ENCODE measurements at places on chromosomes 5 and 9.

DNA sequence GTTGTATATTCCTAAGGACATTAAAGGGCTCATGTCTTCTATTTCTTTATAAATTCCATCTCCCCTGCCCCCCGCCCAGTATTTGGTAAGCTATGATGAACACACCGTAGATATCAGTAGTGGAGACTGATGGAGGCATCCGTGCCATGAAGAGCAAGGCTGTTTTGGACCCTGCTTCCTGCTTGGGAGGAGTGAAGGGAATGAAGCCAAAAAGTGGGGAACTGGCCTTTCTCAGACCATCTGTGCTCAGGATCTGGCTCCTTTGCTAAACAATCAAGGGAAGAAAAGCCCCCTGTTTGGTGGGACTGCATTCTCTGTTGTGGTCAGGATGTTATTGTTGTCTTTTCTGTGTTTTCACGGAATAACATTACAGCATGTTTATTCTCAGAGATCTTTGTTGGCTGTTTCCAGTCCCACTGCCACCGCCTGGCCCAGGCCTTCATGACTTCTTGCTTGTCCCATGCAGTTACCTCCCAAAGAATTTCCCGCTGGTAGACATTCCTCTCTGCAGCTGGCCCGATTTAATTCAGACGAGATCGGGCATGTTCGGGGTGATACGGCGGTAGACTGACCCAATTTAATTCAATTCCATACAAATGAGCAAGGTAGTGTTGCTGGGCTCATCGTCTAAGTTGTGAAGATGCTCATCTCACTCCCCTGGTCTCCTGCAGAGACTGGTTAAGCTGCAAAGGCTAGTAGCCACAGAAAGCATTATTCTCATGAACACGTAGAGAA lies 31.4 kb upstream of the ANKH start:
- no peak for DNase-seq

DNA sequence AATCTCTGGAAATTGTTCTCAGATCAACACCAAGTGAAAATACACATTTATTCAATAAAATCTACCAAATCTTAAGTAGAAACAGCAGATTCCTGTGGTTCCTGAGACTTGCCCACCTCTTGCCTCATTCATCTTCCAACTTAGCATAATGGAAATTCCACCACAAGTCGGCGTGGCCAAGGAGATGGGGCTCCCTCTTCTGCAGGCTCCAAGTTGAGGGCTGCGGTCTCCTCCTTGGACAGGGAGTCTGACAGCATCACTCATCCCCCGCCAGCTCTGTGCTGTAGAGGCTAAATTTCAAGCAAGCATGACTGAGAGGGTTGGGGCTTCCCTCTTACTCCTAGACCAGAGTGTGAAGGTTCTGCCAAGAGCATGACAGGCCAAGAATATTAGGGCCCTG lies 273.7 kb downstream of the DIRAS2 start:
- DNase-seq = no peak

DNA sequence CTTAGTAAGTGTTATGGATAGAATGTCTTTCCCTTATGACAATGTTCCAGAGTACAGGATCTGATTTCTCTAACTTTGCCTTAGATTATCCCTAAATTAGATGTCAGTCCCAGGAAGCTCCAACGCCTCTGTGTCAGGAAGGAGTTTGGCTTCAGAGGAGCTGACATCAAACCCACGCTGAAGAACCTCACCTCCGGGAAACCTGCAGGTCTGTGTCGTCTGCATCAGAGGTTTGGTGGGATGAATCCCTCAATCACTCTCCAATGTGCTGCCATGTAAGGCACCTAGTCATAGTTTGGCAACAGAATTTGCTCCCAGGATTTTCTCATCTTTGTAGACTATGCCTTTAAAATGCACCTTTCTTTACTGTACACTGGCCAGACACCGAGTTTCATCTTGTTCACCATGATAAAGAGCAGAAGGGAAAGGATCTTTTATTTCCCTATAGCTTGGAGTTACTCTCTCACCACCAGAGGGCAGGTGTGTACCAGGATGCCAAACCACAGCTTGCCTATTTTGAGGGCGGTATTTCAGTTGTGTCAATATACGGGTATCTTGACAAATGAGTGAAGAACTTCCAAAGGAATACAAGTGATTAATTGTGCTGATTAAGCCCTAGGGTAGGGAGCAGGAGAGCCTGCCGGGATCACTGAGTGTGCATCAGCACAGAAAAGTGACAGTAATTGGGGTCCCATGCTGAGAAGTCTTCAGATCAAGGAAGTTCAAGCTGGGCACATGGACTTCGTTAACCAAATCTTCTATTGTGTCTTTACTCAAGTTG lies 23.4 kb downstream of the MINAR2 start:
- DNase-seq = peak; percentile 61

- DNase-seq = peak; percentile 78
Observed at GRCh38 chr5:157172403-157172802, 6.3 kb upstream of the GARIN3 start.

DNA sequence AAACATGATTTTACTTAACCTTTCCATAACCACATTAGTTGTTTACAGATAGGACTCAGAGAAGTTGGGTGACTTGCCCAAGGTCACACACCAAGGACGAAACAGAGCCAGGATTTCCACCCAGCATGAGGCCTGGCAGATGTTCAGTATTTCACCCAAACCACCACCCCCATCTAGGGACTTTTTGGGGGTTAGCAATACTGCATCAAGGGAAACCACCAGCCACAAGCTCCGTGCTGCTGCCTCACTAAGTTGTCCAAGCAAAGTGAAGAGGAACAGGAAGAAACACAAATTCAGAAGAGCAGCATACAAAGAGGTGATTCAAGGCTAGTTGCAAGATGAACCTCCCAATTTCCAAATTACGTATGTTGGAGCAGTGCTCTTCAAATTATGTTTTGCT lies 219.6 kb upstream of the RORB start:
- DNase-seq = no peak

- DNase-seq = peak; percentile 61
Observed at GRCh38 chr5:134140530-134141201, 26.2 kb downstream of the TCF7 start.

- no peak for DNase-seq
Observed at GRCh38 chr5:156328766-156329165, 1.8 kb downstream of the SGCD start.

DNA sequence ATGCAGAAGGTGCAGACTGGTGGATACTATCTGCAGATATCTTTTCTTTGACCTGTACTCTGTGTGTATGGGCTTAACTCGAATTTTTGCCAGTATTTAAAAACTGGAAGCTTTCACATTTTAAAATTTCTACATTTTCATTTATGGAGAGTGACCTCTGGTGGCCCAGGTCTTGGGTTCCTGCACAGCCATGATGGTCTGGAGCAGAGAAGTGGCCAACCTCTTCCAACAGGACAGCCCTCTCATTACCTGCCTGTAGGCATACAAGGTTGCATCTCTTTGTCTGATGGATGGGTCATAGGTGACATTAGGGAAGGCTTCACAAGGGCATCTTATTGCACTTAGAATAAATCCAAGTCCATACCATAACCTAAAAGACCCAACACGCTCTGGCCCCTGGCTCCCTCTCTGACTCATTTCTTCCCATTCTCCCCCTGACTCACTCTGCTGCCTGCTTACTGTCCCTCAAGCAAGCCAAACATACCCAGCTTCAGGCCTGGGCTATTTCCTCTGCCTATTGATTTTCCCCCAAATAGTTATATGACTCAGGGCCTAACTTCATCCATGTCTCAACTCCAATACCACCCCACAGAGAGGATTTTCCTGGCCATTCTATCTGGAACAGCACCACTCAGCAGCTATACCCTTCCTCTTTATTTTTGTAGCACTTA lies 113.3 kb upstream of the SLC1A3 start:
- DNase-seq = no peak

- DNase-seq = no peak
Observed at GRCh38 chr9:7121055-7121454, 363.3 kb downstream of the KDM4C start.
